ENCODE measurements at places on chromosomes 16 and 17.

DNA sequence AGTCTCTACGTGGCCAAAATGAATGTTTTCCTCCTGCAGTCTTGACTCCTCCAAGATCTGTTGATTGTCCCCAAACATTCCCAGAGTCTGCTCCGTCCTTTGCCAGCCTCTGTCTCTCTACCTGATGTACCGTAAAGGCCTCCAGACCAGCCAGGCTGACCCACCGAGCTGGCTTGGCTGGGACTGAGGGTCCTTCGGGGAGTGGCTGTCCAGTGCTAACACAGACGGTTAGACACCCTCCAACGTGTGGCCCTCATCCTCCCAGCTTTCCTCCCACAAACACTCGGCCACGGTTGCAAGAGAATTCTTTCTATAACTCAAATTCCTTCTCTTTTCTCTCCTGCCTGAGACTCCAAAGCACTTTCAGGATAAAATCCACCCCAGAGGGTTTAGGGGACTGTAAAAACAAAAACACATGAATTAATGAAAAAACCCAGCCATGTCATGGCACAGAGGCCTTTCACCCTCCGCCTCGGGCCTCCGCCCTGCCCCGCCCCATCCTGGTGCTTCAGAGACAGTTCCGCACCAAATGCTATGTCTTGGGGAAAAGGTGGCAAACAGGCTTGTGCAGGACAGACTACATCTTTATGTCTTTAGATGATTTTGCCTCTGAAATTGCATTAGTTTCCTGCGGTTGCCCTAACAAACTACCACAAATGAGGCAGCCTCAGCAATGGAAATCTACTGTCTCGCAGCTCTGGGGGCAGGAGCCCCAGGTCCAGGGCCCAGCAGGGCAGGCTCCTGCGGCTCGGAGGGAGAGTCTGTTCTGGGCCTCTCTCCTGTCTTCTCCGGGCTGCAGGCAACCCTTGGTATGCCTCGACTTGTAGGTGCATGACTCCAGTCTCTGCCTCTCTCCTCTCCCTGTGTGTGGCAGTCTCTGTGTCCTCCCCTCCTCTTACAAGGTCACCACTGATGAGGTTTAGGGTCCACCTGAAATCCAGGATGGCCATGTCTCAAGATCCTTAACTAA lies 72.5 kb upstream of the CBX4 start:
- no peak for DNase-seq

GRCh38 chr17:20123209-20123608 lies 114.0 kb downstream of the SPECC1 start:
- no peak for DNase-seq

DNA sequence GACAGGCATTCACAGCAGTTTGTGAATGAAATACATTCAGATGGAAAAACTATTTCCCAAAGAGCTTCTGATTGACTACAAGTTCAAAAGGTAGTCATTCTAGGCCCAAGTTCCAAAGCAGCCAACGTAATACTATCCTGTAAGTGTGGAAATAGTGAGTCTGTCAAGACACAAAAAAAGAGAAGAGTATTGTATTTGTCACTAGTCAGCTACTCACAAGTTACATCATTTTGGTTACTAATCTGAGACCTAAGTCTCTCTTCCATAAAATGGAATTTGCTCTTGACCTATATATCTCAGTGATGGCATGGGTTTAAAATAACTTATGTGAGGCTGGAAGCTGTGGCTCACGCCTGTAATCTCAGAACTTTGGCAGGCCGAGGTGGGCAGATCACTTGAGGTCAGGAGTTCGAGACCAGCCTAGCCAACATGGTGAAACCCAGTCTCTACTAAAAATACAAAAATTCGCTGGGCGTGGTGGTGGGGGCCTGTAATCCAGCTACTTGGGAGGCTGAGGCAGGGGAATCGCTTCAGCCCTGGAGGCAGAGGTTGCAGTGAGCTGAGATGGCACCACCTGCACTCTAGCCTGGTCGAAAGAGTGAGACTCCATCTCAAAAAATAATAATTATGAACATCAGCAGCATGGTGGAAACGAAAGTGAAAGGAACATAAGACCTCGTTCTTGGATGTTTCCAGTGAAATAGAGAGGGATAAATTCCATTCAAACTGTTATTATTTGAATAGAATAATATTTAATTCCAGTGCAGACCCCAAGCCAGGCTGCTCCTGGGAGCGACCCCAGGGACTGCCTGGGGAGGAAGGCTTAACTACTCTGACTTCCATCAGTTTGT lies 2.9 kb downstream of the CMC2 start:
- no peak for DNase-seq

GRCh38 chr16:9258423-9259051 lies 167.1 kb downstream of the HAPSTR1 start:
- peak; percentile 45 for DNase-seq

- DNase-seq = peak; percentile 55
Measured at GRCh38 chr16:57994778-57995177, 5.7 kb downstream of the ZNF319 start.

DNA sequence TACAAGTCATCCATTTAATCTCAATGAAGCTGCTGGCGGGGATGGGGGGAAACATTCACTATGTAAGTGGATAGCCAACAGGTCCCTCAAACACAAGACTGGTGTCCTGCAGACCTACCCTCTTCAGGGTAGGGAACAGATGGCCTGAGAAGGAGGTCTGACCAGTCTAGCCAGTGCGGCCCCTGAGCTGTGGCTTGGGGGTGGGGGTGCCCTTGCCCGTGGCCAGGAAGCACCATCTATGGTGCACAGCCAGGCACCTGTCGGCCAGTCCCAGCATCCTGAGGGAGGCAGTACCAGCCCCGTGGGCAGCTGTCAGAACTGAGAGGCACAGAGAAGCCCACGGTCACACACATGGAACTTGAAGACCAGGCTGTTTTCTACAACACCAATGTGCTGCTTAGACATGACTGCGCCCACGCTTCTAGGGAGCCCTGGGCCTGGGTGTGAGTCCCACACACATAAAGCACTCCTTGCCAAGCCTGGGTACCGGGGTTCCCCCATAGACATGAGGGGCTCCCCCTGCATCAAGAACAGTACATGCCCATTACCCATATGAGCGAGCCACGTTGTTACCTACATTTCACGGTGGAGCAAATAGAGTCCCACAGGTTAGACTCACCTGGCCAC lies 40.9 kb downstream of the RMI2 start:
- no peak for DNase-seq

GRCh38 chr17:60253048-60253447 lies 103.3 kb downstream of the CA4 start:
- no peak for DNase-seq

- DNase-seq = no peak
Measured at GRCh38 chr16:48860341-48860740, 250.4 kb upstream of the N4BP1 start.
